ENCODE measurements at places on chromosomes 2 and 18.
A peak's percentile ranks its signal among the peaks of the same experiment; 100 is the strongest.

GRCh38 chr2:202169832-202170424 is 68.5 kb downstream of the SUMO1 start:
- DNase-seq, result no peak

DNA sequence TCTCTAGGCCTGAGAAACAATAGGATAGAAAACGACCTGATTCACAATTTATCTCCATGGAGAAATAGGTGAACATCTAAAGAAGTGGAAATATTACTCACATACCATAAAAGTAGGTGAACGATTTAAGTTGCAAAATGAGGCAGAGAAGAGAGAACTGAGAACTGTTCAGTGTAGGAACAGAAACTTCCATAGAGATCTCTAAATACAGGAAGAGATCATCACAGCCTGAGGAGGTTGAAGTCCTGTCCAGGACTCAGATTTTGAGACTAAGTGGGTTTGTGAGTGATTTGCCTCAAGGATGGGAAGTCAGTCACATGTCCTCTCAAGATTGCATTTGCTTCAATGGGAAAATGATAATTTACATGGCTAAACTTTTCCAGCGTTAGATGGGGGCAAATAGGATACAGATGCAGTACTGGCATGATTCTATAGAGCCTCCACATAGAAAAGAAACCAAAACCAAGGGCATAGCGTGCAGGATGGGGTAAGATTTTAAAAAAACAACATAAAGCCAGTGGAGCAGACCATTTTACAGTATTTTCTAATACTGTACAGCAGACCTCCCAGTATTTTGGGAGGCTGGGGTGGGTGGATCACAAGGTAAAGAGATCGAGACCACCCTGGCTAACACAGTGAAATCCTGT is 68.8 kb downstream of the MEP1B start:
- no peak for DNase-seq

DNA sequence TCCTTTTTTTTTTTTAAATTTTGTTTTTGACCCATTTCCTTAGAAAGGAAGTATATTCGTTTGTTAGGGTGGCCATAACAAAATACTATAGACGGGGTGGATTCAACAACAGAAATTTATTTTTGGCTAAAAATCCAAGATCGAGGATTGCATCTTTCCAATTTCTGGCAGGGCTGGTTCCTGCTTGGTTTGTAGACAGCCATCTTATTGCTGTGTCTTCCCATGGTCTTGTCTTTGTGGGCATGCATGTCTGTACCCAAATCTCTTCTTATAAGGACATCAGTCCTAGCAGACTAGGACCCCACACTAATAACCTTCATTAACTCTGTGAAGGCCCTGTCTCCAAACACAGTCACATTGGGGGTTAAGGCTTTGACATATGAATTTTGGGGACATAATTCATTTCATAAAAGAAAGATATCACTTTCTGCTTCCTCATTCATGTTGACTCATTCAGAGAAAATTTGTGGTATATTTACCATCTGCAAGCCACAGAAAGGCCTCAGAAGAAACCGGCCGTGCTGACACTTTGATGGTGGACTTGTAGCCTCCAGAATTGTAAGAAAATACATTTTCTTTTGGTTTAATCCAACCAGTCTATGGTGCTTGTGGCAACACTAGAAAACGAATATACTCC is 262.1 kb downstream of the LPIN1 start:
- no peak for DNase-seq

DNA sequence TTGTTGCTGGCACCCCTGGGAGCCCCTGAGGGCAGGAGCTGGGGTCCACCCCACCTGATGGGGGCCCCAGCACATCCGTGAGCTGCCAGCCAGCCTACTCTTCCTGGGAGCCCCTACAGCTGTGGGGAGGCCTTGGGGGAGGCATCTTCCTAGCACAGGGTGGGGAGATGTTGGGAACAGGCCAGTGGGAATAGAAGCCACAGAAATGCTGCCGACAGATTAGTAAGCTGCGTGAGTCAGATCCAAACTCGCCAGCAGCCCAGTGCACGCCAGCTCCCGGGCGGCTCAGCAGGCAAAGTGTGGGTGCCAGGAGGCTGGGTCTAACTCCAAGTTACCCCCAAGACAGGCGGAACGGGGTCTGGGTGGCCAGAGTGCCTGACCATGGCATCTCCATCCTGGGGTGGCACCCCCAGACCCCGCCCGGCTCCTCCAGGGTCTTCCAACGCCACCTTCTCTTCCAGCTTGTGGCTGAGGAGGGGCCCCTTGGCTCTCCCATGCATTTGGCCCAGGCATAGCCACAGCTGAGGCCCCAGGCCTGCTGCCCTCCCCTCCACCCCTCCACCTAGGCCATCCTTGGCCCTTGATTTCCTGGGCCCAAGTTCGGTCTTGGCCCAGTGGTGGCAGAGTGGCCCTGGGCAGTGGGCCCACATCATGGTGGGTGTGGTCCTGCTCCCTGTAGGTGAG is 15.3 kb downstream of the CROCC2 start:
- no peak for DNase-seq

DNA sequence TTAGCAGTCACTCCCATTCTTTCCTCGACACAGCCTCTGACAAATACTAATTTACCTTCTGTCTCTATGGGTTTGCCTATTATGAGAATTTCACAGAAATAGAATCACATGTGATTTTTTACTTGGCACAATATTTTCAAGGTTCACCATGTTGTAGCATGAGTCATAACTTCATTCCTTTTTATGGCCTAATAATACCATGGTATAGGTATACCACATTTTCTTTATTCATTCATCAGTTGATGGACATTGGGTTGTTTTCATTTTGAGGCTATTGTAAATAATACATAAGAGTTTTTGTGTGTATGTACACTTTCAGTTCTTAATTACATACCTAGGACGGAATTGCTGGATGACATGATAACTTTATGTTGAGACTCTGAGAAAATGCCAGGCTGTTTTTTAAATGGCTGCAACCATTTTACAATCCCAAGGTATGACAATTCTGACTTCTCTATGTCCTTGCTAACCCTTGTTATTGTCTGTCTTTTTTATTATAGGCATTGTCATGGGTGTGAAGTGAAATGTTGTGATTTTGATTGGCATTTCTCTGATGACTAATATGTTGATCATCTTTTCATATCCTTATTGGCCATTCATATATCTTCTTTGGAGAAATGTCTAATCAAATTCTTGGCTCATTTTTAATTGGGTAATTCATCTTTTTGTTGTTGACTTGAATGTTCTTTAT is 87.9 kb downstream of the IRS1 start:
- no peak for DNase-seq

DNA sequence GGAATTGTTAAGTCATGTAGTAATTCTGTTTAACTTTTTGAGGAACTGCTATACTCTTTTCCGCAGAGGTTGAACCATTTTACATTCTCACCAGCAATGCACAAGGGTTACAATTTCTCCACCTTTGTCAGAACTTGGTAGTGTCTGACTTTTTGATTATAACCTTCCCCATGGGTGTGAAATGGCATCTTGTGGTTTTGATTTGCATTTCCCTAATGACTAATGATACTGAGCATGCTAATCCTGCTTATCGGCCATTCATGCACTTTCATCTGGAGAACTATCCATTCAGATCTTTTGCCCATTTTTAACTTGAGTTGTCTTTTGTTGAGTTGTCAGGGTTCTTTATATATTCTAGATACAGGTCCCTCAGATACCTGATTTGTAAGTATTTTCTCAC is 47.2 kb downstream of the CYB5A start:
- no peak for DNase-seq

DNA sequence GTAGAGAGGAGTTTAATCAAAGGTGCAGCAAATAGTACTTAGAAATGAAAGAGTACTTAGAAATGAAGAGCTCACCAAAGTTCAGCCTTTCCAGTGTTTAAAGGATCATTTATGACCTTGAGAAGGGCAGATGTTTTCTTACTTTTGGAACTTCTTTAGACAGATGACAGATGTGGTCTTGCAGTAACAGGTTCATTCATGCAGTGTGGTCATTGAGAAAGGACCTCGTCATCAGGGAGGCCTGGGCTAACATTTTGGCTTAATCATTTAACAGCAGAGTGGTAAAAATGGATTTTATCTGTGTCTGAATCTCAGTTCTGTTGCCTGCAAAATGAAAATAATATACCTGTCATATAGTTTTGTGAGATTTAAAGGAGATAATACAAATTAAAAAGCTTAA is 75.1 kb upstream of the NT5C1B start:
- no peak for DNase-seq

DNA sequence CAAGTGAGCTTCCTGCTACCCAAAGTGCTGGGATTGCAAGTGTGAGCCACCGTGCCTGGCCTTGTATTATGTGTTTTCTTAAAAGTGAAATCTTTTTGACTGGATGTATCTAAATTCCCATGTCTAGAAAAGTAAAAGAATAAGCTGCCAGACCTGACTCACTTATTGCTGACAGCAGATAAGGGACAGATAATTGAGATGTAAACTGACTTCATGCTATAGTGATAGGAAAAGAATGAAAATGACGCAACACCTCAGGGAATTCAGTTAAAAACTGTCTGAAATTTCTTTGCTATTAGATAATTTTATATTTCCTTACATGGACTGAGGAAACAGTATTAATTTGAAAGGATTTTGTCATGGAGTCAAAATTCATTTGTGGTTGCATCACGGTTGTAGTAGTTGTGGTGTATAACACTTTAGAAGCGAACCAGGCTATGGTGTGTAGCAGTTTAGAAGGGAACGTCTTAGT is 19.4 kb downstream of the TTC27 start:
- no peak for DNase-seq

DNA sequence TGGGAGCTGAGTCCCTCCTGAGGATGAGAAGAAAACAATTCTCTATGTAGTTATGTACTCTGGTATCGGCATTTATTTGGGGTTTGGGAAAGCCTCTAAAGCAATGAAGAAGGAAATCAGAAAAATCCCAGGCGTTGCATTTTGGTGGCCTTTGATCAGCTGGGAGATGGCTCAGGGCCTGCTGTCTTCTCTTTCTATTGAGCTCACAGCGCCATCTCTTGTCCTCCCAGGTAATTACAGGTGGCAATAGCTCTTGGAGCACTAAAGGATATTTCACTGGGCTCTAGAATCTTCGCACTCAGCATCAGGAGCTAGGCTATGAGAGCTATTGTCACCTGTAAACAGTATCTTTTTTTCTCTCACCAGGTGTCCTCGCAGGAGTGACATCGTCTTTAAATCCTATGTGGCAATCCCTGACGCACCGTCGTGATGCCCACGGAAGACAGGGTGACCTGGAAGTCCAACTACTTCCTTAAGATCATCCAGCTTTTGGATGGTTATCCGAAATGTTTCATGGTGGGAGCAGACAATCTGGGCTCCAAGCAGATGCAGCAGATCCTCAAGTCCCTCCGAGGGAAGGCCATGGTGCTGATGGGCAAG is 76.1 kb upstream of the PMAIP1 start:
- DNase-seq, result peak; percentile 54

DNA sequence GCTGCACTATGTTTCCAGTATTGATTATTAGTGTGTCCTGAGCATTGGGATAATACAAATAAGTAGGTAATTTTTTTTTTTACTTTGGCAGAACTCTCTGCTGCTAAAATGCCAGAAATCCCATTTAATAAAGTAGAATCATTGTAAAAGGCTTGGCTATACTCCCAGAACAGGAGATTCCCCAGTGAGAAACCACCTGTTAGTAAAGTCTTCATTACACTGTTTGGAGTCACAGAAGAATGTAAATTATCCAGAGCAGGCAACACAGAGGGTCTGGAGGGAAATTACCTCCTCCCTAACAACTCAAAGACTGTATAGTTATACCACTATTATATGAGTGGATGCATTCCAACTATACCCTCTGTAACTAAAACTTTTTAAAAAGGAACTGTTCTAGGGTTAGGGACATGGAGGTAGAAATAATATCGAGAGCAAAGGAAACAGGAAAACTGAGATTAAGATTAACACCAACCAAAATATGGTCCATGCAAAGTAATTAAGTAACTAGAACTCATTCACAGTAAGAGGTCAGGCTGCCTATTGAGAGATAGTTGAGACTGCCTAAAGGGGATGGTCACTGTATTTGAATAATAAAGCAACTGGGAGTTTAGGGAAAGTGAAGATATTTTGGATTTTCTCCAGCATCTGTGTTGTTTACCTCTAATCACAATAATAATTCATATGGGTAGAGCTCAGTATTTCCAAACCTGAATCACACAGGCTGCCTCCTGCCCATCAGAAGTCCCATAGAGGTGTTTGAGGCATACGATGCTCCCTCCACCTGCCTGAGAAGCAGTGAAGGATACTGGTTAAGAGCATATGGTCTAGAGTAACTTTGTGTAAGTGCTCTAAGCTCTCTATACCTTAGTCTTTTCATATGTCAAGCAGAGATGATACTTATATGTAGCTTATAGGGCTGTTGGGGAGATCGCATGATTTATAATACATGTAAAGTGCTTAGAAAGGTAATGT is 34.4 kb downstream of the MAP2 start:
- no peak for DNase-seq

DNA sequence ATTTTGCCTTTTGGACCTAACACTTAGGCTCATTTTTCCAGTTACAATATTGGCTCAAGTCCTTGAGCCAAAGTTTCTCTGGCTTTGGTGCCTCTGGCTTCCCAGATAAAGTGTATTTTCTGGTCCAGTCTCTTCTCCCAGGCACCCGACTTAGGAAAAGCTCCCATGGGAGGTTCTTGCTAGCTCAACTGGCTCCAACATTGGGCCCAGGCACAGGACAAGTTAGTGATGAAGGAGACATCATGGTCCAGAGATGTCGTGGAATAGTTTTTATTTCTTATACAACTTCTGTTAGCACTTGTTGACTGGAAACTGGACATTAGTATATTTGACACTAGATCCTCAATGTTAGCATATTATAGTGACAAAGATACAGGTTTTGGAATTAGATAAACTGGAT is 8.2 kb upstream of the ZEB2 start:
- no peak for DNase-seq

- DNase-seq, result no peak
Observed at GRCh38 chr2:24924266-24924665, 4.2 kb upstream of the ADCY3 start.

DNA sequence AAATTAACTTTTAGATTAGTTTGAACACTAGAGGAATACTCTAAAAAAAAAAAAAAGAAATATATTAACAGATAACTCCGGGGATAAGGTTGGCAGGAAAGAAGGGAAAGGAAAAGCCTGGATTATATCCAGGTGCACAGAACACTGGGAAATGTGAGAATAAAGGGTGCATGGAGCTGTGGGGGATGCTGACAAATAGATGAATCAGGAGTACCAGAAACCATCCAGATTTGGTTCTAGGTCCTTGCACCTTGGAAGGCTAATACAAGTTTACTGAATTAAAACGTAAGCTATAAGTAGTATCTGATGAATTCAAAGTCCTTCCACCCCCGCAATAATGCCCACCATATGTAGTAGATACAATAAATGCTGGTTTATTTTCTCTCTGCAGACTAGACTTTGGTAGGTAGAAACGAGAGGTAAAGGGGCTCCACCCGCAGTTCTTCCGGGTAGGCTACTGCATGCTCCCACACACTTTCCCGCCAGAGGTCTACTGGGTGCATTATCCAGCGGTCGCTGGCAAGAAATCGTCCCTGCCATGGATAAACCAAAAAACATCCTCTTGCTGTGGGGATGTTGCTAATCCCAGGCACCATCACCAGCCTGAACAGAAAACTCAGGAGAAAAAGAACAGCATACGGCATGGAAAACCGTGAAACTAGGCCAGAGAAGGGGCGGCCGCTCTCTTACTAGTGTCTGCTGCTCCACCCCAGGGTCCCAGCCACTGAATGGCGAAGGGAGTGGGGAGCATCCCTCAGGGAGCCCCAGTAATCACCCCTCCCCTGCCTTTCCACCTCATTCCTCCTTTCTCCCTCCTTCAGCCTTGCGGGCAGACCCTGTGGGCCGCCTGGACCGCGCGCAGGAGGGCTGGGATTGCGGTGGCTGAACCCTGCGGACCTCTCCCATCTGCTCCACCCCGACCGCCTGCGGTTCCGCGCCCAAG is 1.5 kb downstream of the CNRIP1 start:
- no peak for DNase-seq

- no peak for DNase-seq
Observed at GRCh38 chr2:120938045-120938771, 202.5 kb downstream of the GLI2 start.
